ENCODE measurements at places on chromosomes 3 and 15.

DNA sequence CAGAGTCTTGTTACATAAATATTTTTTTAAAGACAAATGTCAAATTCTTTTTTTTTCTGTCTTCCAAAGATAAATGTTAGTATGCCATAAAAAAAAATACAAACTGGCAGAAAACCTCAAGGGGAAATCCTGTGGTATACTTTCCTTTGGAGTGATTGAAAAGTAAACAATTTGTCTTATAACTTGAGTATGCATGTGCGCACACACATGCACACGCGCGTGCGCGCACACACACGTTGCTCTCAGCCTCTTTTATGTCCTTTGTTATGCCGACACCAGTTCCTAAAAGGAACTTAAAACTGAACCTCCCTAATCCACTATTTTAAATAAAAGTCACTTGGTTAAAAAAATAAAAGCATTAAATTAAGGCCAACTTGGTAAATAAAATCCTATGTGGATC is 58.1 kb downstream of the TGFBR2 start:
- no peak for DNase-seq

- no peak for DNase-seq
Measured at GRCh38 chr3:156170571-156170970, 50.2 kb downstream of the KCNAB1 start.

GRCh38 chr3:159787178-159787574 is 201.5 kb upstream of the IL12A start:
- no peak for DNase-seq

DNA sequence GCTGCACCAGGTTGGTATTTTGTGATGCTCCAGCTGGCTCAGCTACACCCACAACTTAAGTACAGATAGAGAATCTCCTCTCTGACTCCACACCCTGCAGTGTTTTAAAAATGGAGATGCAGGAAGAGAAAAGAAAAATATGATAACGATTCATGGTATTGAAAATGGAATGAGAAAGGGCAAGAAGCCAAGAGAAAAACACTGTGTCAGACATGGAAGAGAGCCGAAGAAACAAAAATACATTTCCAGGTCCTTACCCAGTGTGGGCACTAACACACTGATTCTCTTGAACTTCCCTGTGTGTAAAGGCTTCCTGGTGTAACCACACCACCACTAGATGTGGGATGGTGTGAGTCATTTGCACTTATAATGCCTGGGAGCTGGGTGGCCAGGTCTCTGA is 93.1 kb downstream of the GMPS start:
- DNase-seq: no peak

DNA sequence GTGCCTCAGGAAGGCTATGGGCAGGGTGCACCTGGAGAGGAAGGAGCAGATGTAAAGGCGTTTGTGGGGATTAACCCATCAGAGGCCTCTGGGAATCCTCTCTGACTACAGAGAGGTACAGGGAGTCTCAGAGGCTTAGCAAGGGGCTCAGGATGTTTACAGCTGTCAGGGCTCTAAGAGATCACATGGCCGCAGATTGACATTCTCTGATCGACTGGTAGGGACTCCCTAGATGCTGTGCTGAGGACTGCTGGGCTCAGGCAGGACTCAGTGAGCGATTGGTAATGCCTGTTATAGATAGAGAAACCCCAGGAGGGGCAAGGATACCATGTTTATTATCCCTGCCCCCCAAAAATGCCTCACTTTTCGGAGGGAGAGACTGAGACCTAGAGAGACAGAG is 103.5 kb downstream of the CORO2B start:
- DNase-seq: no peak
